ENCODE measurements at places on chromosomes 16 and 17. TPM values are rescaled to one million over a fixed set of nuclear protein-coding genes. Genes with fewer than 3 reads are reported as not detected.

Gene DNAAF8
- total RNA-seq, result 0.33 TPM

Gene HASPIN
- total RNA-seq, result 1.4 TPM

Gene ACSM2A
- total RNA-seq, result 0.26 TPM

Gene RARA
- total RNA-seq, result 8.8 TPM

Gene CSF3
- not detected for total RNA-seq

Gene CHD9NB
- total RNA-seq, result under 0.01 TPM

Gene GFAP
- total RNA-seq, result not detected

Gene TBC1D3H
- total RNA-seq, result not detected

Gene MYO15B
- total RNA-seq, result 13.9 TPM

Gene C17orf78
- total RNA-seq, result not detected

Gene ZNF423
- 5.9 TPM for total RNA-seq

Gene ENDOV
- total RNA-seq, result 25.5 TPM

Gene OR3A2
- not detected for total RNA-seq

Gene GTF3C1
- 47.0 TPM for total RNA-seq

Gene CD300LB
- not detected for total RNA-seq

Gene OTOP3
- not detected for total RNA-seq

Gene FBXL16
- total RNA-seq, result 0.09 TPM

Gene GNG13
- total RNA-seq, result not detected

Gene RILP
- total RNA-seq, result 11.1 TPM

Gene VPS35
- 102 TPM for total RNA-seq

Gene GH1
- total RNA-seq, result not detected

Gene LRRC75A
- 0.77 TPM for total RNA-seq

Gene KLHL10
- total RNA-seq, result under 0.01 TPM

Gene ZPBP2
- total RNA-seq, result not detected

Gene SLC16A3
- 40.1 TPM for total RNA-seq

Gene NHLRC4
- total RNA-seq, result 2.3 TPM

Gene NUP93
- total RNA-seq, result 58.7 TPM

Gene SLC2A4
- 0.69 TPM for total RNA-seq

Gene CLEC19A
- total RNA-seq, result not detected
